ENCODE measurements at places on chromosomes 2 and 18.

DNA sequence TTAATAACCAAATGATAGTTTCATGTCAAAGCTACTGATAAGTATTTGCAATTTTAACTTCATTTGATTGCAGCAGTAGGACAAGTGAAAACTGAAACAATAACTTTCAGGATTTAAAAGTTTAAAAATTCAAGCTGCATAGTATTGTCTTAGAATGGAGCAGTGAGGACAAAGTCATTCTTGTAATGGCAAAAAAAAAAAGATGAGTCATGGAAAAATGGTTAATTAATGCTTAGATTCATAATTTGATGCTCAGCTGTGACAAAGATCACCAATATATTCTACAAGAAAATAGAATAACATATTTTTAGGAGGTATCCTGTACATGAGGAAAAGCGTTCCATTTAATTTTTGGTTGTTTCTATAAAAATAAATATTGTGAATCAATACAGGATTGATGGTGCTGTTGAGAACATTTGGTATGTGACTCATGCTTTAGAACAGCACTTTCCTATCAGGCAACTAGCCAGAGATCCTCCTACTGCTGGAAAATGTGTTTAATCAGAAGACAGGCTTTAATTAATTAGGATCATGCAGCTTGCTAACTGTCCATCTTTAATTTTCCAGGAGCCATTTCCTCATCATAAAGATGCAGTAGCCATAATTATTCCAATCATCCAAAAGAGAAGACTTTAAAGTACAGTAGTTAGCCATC lies 239.0 kb upstream of the MMADHC start:
- no peak for DNase-seq

GRCh38 chr18:8616028-8616401 lies 6.8 kb downstream of the RAB12 start:
- peak; percentile 24 for DNase-seq

GRCh38 chr2:241906826-241907570 lies 37.5 kb downstream of the RTP5 start:
- DNase-seq = no peak

- no peak for DNase-seq
Observed at GRCh38 chr2:55519938-55520885, 694 bp downstream of the CFAP36 start.

DNA sequence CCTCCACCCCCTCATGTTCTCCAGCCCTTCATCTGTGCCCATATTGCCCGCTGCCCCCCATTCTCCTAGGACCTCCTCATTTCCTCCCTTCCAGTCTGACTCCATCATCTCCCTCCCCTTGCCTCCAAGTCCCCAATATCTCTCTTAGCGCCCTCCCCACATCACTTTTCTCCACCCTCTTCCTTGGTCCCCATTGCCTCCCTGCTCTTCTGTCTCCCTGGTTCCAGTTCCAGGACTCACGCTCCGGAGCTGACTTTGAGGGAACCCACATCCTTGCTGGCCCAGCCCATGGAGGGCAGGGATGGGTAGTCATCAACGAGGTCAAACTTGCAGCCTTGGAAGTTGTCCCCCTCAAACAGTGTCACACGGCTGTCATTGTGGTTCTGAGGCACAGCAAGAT lies 2.6 kb downstream of the CRYBA2 start:
- DNase-seq = no peak

GRCh38 chr2:54009549-54009948 lies 38.8 kb upstream of the PSME4 start:
- no peak for DNase-seq

DNA sequence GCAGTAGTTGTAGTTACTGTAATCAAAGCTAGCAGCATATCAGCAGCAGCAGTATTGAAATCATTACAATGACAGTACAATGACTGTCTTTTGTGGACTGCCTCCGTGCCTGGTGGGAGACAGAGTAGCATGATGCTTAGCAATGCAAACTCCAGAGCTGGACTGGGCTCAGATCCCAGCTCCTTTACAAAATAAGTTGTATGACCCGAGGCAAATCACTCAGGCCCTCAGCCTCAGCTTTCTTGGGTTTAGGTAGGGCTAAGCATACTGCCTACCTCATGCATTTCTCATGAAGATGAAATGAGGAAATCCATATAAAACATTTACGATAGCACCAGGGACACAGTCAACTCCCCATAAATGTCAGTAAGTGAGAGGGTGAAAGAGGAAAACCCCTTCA lies 170.7 kb downstream of the TTC32 start:
- DNase-seq = no peak

GRCh38 chr18:34494359-34494696 lies 215.8 kb upstream of the DTNA start:
- DNase-seq = no peak

- no peak for DNase-seq
Observed at GRCh38 chr2:107107351-107107750, 221.4 kb upstream of the ST6GAL2 start.

DNA sequence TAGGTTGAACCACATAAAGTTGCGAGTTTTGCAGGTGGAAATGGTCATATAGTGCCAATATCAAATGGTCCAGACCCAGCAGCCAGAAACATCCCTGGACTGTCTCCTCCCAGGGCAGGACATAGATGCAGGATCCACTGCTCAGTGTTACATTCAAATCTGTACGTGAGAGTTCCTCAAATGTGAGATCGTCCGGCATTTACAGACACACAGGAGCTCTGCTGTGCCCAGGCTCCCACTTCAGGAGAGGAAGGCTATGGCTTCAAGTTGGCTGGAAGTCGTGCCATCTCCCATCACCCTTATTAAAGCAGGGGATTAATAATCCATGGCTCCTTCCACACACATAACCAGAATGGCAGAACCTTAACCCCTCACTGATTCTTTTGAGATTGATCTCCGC lies 688.2 kb upstream of the HS6ST1 start:
- DNase-seq = no peak

DNA sequence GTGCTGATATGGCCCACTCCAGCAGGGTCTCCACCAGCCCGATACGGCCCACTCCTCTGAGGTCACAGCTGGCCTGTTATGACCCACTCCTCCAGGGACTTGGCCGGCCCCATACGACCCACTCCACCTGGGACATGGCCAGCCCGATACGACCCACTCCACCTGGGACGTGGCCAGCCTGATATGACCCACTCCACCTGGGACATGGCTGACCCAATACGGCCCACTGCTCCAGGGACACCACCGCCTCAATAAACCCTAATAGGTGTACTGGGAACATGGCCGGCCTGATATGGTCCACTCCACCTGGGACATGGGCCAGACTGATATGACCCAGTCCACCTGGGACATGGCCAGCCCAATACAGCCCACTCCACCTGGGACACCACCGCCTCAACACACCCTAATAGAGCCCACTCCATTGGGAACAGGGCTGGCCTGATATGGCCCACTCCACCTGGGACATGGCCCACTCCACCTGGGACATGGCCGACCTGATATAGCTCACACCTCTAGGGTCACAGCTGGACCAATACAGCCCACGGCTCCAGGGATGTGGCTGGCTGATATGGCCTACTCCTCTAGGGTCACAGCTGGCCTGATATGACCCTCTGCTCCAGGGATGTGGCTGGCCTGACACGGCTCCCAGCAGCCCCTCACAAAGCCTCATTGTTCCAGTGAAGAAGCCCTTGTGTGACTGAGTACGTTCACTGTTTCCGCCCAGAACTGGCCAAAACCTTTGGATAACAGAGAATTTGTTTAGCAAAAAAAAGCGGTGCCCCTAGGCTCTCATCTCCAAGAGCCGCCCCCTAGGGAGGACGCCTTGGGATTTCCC lies 245.6 kb downstream of the HDAC4 start:
- no peak for DNase-seq

GRCh38 chr2:187497858-187498463 lies 49.9 kb upstream of the CALCRL start:
- no peak for DNase-seq

DNA sequence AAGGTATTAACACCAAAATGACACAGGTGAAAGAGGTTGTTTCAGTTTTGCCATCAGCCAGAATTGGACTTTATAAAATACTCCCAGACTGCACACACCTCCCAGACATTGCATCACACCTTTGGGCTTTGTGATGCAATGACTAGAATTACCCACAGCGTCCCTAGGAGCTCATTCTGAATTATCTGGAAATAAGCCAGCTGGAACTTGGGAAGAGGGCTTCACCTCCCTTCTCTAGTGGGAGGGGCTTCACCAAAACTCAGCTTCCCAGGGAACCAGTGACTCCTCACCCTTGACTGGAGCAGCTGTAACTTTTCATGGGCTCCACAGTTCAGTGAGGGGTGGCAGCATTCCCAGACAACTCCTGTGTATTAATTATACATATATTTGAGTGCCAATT lies 83.1 kb upstream of the BZW1 start:
- DNase-seq = no peak

DNA sequence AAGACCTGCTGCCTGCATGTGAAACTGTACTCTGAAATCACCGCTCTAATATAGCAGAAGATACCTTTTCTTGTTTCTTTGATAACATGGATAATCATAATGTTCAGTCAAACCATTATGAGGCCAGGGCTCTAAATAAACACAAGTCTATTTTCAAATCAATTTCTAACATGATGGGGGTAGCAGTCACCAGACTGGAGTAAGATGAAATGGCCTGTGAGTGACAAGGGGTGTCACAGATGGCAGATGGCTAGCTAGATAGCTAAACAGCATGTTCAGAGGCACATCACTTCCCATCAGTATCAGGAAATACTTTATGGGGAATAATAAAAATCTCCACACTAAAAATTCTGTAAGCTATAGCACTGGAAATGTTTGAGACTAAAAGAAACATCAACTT lies 14.0 kb downstream of the MBD2 start:
- peak; percentile 9 for DNase-seq

GRCh38 chr2:45840481-45840880 lies 189.0 kb downstream of the PRKCE start:
- no peak for DNase-seq

DNA sequence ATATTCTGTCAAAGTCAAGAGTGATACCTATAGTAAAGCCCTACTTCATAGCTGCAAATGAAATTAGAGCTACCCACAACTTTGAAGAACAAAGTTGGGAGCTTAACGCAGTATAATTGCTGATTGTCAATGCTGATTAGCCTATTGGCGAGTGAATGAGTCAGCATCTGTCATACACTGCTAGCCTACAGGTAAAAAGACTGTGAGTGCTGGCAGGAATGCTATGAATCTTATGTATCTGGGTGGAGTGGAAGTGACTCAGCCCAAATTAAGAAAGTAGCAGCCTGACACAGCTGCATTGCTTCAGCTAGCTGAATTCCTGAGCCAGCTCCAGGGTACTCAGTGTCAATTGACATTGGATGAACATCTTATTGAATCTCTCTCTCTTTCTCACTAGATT lies 179.4 kb upstream of the DCC start:
- no peak for DNase-seq

DNA sequence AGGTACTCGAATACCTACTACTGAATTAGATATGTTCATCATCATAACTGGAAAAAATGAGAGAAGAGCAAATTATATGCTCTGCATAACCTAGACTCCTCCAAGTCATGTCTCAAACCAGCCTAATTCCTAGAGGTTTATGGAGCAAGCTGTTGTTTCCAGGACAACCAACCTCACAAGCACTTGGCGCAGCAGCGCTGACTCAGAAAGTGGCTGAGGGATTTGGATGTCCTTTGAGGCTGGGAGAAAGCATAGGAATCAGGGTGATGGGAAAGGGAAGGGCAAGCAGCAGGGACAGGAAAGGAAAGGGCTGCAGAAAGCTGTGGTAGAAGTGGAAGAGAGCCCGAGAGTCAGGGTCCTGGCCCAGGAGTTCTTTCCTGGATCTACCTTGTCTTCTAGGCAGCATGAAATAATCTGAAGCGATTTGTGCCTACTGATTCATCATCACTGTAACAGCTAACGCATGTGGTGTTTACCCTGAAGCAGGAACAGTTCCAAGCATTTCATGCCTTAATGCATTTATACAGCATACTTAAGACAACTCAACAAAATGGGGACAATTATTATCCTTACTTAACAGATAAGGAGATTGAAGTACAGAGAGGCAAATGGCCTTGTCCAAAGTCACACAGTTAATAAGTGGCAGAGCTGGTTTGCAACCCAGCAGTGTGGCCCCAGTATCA lies 3.7 kb downstream of the PLEK start:
- DNase-seq = no peak

- DNase-seq = no peak
Observed at GRCh38 chr2:65358678-65359400, 73.6 kb downstream of the SPRED2 start.

GRCh38 chr2:147382322-147382948 lies 462.4 kb upstream of the ACVR2A start:
- DNase-seq = peak; percentile 74

GRCh38 chr2:150470435-150470834 lies 17.0 kb downstream of the RND3 start:
- DNase-seq = no peak

DNA sequence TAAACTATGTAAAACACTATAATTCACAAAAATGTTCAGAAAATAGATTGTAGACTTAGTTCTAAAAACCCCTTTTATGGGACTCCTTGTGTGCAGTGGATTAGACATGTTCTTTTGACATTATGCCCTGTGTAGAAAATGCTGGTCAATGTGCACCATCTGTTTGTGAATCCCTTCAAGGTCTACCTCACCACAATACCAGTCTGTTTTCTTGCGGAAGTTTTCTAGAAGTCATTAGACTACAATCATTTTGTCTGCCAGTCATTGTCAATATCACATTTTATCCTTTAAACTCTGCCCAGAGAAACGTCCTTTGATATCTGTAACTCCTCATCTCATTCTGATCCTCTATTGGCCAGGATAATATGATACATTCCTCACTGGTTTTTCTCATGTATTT lies 7.8 kb downstream of the ITGA4 start:
- DNase-seq = no peak

GRCh38 chr2:26811791-26812694 lies 26.2 kb downstream of the CENPA start:
- no peak for DNase-seq

- no peak for DNase-seq
Observed at GRCh38 chr18:68843473-68844089, 45.7 kb downstream of the CCDC102B start.

DNA sequence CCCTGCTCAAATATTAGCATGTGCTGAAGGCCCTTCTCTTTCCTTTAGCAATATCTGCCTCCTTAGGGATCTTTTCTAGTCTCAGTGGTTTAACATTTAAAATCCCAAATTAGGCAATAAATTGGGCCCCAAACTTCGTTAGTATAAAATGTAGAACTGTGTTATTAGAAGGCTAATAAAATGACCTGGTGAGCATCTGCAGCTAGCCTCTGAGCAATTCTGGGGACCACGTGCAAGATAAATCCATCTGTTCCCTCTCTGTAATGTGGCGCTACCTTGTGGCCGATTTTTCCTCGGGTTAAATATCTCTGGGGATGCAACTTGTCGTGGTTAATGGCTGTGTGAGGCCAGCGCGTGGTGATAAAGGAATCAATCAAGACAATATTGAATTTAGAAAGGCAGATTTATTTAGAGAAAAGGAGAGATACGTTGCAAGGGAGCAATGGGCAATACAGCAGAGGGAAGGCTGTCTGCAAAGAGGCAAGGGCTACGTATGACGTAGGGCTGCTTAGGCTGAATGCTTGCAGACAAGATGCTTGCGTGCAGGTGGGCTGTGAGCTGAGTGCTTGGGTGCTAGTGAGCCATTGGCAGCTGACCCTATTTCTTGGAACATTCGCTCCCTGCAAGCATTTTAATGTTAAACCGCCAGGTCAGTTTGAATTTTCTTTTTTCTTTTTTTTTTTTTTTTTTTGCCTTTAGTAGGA lies 18.5 kb upstream of the IL36G start:
- peak; percentile 20 for DNase-seq

GRCh38 chr18:24003903-24004640 lies 10.5 kb upstream of the TTC39C start:
- DNase-seq = no peak

GRCh38 chr2:99096728-99097127 lies 44.8 kb upstream of the C2orf15 start:
- DNase-seq = no peak

- DNase-seq = no peak
Observed at GRCh38 chr2:24945907-24946306, 25.8 kb downstream of the DNAJC27 start.

Data from NCI-H2171 (cell line).